Activated CD4-positive, alpha-beta T cell treated with anti-CD3 and anti-CD28 coated beads for 24 hours (primary cell): ENCODE measurements at places on chromosomes 11 and 22.
A peak's percentile ranks its signal among the peaks of the same experiment; 100 is the strongest.

DNA sequence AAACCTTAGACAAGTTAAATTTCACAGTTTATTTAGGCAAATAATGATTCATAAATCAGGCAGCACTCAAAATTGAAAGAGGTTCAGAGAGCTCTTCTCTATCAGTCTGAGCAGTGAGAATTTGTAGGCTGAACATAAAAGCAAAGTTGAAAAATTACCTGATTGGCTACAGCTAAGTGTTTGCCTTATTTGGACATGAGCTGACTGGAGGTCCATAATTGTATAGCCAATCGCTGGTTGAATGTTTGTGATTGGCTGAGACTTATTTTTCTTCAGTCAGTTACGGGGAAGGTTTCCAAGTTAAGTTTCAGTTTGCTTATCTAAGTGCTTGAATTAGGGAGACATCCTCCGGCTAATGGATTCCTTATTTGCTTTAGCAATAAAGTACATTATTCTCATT is 527.5 kb downstream of the CNTN5 start:
- no peak for DNase-seq

DNA sequence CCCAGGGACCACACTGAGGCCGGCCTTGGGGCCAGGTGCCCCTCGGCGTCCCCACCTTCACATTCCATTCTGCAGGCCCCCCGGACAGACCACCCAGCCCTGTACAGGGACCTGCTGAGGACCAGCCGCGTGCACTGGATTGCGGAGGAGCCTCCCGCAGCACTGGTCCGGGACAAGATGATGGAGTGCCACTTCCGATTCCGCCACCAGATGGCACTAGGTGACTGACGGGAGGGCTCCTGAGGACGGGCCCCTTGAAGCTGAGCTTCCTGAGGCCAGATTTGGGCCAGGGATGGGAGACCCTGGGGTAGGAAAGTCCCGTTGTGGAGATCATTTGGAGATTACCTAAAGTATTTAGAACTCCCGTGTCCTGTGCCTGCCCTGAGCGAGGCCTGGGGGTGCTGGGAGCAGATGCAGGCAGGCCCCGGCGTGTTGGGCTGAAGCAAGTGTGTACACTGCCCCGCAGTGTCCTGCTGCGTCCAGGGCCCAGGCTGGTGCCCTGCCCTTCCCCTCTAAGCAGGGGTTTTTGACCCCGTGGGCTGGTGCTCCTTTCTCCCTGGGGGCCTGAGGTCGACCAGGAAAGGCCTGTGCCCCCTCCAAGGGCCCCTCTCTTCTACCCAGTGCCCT is 20.0 kb downstream of the TRMU start:
- DNase-seq: peak; percentile 49

- no peak for DNase-seq
Observed at GRCh38 chr11:92769112-92769511, 200.3 kb upstream of the MTNR1B start.

DNA sequence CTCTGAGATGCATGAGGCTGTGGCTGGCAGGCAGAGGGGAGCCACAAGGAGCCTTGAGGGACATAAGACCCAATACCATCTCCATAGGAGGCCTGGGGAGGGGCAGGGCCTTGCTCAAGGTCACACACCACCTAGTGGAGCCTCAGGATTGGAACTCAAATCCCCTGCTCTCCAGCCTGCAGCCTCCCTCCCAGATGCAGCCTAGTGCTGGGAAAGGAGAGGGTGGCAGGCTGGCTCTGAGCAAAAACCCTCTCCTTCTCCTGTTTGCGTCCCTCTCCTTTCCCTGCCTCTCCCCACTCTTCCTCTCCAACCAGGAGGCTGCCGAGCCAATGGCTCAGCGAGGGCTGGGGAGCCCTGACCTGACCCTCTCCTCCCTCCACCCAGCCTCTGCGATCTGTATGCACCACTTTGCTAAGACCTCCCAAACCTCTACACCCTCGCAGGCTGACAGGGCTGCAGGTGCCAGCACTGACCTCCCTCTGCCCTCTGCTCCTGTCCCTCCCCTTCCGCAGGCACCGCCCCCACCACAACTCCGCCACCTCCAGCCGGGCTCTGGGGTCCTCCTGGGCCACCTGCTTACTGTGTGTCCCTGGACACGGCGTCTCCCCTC is 14.7 kb downstream of the IGLL1 start:
- DNase-seq: no peak

DNA sequence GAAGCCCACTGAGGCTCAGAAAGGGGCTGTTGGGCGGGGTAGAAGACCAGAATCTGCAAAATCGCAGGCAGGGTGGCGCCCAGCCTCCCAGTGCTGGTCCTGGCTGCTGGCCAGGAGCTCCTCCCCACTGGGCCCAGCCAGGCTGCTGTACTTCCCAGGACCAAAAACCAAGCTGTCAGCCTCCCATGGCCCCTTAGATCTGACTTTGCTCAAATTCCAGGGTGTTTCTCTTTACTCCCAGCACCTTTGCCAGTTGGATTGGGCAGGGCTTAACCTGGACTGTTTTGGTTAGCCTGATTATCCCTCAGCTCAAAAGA is 44.2 kb upstream of the WEE1 start:
- no peak for DNase-seq

GRCh38 chr11:134818516-134818915 is 406.5 kb upstream of the B3GAT1 start:
- DNase-seq: no peak

GRCh38 chr22:36211237-36211861 is 9.7 kb upstream of the APOL4 start:
- DNase-seq: no peak

GRCh38 chr22:38740116-38740723 is 15.6 kb downstream of the SUN2 start:
- DNase-seq: no peak

DNA sequence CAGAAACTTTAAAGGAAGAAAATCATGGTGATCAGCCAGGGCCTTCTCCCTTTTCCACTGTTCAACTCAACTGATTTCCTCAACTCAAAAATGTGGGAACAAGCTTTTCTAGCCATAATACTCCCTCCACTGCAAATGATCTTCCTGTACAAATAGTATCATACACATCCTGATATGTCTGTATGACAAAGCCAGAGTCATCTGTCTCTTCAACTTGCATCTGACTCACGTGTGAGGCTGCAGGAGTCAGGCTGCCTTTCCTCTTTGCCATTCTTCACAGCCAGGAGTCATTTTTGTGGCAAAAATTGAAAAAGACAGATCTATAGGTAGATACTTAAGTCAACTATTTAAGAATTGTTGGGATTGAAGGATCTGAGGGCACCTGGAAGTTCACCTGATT is 13.3 kb downstream of the PATZ1 start:
- no peak for DNase-seq

- DNase-seq: no peak
Observed at GRCh38 chr22:49826603-49827270, 936 bp downstream of the BRD1 start.

DNA sequence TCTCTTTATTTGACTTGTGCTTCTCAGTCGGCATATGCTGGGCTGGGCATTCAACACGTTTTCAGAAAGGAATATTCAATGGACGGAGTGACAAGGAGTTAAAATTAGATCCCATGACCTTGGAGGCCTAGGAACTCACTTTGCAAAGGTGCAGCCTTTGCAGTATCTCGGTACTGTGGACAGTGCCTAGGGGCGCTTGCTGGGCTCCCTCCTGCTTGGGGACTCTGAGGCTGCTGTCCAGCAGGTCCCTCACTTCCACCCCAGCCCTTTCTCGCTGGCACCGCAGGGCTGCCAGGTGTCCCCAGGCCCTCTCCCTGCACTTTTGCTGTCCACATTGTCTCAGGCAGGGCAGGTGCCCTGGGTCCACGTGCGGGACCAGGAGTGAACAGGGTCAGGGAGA is 255.5 kb upstream of the B3GAT1 start:
- DNase-seq: no peak

DNA sequence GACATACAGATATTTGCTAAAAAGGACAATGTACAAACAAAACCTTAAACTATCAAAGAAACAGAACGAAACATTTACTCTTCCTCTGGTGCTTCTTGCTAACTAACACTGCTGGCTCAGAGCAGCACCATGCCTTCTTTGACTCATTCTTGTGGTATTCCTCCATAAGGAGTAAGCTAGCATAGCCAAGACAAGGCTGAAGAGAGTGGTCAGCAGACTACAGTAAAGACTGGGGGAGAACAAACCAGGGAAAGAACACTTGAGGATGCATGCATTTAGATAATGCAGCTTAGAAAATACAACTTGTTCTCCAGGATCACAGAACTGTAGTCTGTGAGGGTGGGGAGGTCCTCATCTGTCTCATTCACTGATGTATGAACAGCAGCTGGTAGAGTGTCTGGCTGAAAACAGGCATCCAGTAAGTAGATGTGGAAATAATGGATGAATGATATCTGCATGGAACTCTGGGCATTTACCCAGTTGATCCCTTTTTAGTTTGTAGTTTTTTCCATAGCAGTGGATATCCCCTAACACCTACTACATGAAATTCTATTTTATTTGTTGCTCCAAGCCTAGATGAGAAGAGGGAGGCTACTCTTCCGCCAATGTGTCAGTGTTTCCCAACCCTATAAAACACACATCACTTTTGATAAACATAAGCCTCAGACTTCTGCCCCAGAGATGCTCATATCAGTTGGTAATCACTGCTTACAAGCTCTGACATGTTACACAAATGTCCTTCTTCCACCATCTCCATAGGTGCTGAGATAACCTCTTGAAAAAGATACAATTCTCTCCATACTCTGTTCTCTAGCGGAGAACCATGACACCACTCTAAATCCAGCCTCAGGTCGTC is 7.3 kb downstream of the SNX19 start:
- DNase-seq: no peak

- no peak for DNase-seq
Observed at GRCh38 chr11:119108857-119109221, 1.7 kb downstream of the C2CD2L start.
